Activated naive CD8-positive, alpha-beta T cell treated with anti-CD3 and anti-CD28 coated beads, Interleukin-2, amount 50 U/mL, for 24 hours (primary cell): ENCODE measurements at places on chromosomes 2 and 18.
A peak's percentile ranks its signal among the peaks of the same experiment; 100 is the strongest.

DNA sequence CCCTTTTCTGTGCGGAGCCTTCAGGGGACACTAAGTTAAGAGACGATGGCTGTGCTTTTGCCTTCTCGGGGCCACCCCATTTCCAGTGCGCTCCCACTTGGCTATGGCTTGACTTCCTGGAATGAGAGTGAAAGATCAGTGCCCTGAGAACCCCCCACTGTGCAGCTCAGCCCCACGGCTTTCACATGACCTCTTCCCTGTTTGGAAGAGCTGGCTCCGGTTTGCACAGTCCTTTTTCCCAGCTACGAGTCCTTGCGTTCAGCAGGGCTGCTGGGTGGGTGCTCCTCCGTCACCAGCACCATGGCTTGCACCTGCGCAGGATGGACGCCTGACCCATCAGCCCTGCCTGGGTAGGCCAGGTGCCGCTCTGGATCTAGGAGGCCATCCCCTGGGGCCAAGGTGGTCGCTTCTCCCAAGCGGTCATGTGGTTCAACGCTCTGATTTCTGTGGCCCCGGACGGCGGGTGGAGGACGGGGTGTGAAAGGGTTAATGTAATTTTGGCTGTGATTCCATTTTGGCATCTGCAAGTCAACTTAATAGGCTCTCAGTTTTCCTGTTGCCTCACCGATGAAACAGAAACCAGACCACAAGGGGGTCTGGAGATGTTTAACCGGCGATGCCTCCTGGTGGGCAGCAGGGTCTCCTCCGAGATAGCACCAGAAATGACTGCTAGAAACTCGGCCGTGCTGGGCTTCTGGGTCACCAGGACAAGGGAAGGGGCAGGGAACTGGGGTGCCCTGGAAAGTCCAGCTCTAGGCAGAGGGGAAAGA lies 113.1 kb upstream of the HAAO start:
- H3K4me1 ChIP-seq, result no peaks in the 10 kb centered on the region
- H3K27me3 ChIP-seq, result peaks cover 16% of the 10 kb centered on the region
- H3K36me3 ChIP-seq, result no peaks in the 10 kb centered on the region
- DNase-seq, result no peak

GRCh38 chr18:75230163-75231052 lies 19.8 kb downstream of the TSHZ1 start:
- H3K4me3 ChIP-seq, result no peak overlapping the region
- H3K27me3 ChIP-seq, result no peaks in the 10 kb centered on the region
- no peak for DNase-seq
- peaks cover 57% of the 10 kb centered on the region for H3K4me1 ChIP-seq

DNA sequence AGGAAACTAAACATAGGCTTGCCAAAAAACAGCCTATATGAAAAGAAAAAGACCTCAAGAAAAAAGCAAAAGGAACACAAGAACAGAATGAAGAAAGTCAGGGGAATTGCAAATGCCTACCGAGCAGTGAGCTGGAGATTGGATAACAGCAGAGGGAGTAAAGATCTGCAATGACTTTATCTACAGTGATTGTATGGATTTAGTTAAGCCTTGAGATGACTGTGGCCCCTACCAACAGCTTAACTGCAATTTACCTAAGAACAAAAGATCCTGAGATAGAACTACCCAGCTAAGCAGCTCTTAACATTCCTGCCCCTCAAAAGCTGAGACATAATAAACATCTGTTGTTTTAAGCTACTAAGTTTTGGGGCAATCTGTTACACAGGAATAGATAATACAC lies 20.5 kb downstream of the LNPK start:
- no peak for DNase-seq
- no peaks in the 10 kb centered on the region for H3K4me1 ChIP-seq
- no peak overlapping the region for H3K4me3 ChIP-seq
- no peak overlapping the region for H3K27ac ChIP-seq
- H3K36me3 ChIP-seq, result peaks cover 52% of the 10 kb centered on the region

DNA sequence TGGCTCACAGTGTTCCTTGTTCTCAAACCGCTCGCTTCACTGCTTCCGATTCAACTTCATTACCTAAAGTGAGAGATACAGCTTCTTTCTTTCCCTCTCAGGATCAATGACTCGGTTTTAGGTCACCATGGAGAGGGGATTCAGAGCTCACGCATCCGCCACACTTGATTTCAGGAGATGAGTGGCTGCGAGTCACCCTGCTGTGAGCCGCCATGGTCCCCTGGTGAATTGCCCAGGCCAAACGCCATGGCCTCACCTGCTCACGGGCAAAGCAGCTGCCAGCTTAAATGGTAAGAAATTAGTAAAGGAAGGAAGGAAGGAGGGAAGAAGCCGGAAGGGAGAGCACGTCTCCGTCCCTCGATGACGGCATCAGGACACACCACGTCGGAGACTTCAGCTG lies 60.5 kb downstream of the ADNP2 start:
- H3K27ac ChIP-seq, result no peak overlapping the region
- DNase-seq, result no peak
- H3K4me1 ChIP-seq, result peaks cover 3% of the 10 kb centered on the region
- H3K4me3 ChIP-seq, result no peak overlapping the region

DNA sequence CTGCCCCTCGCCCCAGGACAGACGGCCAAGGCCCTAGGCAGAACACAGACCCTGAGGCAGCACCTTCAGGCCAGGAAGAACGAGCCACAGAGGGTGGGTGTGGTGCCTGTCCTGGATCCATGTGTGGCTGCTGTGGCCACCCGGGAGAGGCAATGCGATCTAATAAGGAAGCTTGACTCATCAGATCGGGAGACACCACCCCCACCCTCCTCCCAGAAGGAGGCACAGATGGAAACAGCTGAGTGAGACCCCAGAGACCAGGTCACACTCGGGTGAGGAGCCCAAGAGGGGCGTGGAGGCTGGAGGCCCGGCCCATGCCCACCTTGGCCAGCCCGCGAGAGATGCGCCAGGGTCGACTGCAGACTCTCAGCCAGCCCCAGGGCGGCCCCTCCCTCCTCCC lies 20.3 kb downstream of the KCNG2 start:
- no peak overlapping the region for H3K27ac ChIP-seq
- DNase-seq, result no peak
- no peaks in the 10 kb centered on the region for H3K36me3 ChIP-seq
- H3K4me3 ChIP-seq, result no peak overlapping the region

DNA sequence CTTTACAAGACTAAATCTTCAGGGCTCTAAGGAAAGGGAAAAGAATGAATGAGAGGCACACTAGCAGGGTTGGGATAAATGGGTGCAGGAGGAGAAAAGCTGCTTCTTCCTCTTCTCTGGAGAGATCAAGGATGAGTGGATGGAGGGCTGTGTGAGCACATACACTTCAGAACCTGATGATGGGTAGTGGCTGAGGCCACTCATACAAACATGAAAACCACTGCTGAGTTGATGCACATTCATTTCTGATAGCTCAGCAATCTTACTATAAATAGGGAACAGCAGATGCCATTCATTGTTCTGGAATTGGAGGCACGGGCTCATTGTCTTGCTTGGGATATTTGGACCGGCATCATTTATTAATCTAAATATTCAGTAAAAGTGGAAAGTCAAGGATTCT lies 152.4 kb upstream of the KCTD1 start:
- no peak for DNase-seq
- no peak overlapping the region for H3K4me3 ChIP-seq
- H3K27me3 ChIP-seq, result peaks cover 2% of the 10 kb centered on the region
- no peak overlapping the region for H3K27ac ChIP-seq

GRCh38 chr2:130810490-130810889 lies 26.2 kb upstream of the ARHGEF4 start:
- DNase-seq, result no peak
- H3K4me1 ChIP-seq, result peaks cover 7% of the 10 kb centered on the region
- H3K36me3 ChIP-seq, result no peaks in the 10 kb centered on the region
- peaks cover 8% of the 10 kb centered on the region for H3K27me3 ChIP-seq
- no peak overlapping the region for H3K27ac ChIP-seq
- H3K4me3 ChIP-seq, result no peak overlapping the region

DNA sequence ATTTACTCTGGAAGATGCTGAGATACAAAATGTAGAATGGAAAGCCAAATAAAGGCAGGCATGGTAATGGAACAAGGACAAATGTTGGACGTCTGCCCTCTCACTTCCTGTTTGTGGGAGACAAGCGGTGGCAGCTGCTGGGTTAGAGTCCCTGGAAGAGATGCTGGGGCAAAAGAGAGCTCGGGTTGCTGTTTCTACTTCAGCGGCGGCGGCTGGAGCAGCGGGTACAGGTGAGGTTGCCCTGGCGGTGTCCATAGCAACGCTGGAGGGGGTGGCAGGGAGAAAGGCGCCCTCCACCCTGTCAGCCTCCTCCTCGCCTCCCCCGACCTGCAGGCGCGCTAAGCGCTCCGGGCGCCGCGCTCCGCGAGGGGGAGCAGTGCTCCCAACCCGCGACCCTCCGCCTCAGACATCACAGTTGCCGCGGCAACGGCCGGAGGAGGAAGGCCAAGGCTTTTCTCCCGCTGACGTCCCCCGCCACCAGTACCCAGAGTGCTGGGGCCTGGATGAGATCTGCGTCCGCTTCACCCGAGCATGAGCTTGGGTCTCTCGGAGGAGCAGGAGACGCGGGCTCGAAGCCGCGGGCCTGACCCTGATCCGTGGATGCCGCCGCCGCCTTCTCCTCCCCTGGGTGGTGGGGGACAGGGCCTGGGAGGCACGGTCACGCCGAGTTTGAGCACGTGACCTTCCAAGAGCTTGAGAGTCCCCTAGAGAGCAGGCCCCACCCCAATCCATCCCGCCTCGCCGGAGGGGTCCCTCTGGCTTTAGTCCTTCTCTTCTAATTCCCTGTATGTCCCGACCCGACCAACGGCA lies 65.6 kb downstream of the NOL4 start:
- no peaks in the 10 kb centered on the region for H3K36me3 ChIP-seq
- DNase-seq, result peak; percentile 1
- H3K27ac ChIP-seq, result no peak overlapping the region
- no peaks in the 10 kb centered on the region for H3K4me1 ChIP-seq
- no peak overlapping the region for H3K4me3 ChIP-seq

DNA sequence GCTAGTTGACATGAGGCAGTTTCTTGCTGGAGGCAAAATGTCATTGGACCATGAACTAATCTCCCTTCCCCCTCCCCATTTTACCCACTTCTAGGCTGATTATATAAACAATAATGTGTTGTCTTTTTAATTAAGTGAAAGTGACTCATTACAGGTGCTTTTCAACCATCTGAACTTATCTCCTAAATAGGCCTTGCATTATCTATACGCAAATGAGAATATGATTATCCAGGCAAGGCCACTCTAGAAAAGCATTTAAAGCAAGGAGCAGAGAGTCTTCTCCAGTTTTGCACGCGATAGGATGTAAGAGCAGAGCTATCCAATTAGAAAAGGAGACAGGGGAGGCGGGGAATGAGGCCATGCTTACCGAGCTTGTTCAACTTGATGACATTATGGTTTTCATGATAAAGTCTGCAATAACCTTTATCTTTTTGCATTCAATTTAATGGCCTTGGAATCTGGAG lies 286.1 kb upstream of the SIX3 start:
- no peaks in the 10 kb centered on the region for H3K4me1 ChIP-seq
- H3K4me3 ChIP-seq, result no peak overlapping the region
- no peaks in the 10 kb centered on the region for H3K27me3 ChIP-seq
- DNase-seq, result no peak

DNA sequence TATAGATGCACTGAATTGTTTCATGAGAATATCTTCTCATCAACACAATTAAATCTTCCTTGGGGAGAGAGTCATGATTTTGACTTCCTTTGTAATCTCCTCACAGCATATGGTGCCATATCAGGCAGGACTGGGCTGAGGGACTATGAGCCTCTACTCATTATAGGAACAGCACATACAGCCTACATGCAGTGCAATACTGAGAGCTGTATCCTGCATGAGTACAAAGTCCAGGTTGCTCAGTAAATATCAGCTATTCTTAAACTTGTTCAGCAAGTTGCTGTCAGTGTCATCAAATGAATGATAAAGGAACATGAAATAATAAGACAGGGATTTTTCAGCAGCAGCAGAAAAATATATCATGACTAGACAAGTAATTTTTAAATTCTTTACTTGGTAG lies 10.8 kb downstream of the DLGAP1 start:
- no peaks in the 10 kb centered on the region for H3K4me1 ChIP-seq
- H3K27ac ChIP-seq, result no peak overlapping the region

- no peak for DNase-seq
- H3K27ac ChIP-seq, result no peak overlapping the region
- H3K36me3 ChIP-seq, result no peaks in the 10 kb centered on the region
- no peaks in the 10 kb centered on the region for H3K4me1 ChIP-seq
- no peak overlapping the region for H3K4me3 ChIP-seq
- H3K27me3 ChIP-seq, result peaks cover 4% of the 10 kb centered on the region
Measured at GRCh38 chr2:137929519-137929916, 34.8 kb upstream of the HNMT start.

- no peak overlapping the region for H3K27ac ChIP-seq
- no peak for DNase-seq
- no peak overlapping the region for H3K4me3 ChIP-seq
- H3K36me3 ChIP-seq, result peaks cover 8% of the 10 kb centered on the region
- peaks cover 7% of the 10 kb centered on the region for H3K27me3 ChIP-seq
- H3K4me1 ChIP-seq, result no peaks in the 10 kb centered on the region
Measured at GRCh38 chr2:98882971-98883779, 52.9 kb downstream of the CRACDL start.
